RWPE2 (cell line): ENCODE measurements at places on chromosomes 7 and 10.

DNA sequence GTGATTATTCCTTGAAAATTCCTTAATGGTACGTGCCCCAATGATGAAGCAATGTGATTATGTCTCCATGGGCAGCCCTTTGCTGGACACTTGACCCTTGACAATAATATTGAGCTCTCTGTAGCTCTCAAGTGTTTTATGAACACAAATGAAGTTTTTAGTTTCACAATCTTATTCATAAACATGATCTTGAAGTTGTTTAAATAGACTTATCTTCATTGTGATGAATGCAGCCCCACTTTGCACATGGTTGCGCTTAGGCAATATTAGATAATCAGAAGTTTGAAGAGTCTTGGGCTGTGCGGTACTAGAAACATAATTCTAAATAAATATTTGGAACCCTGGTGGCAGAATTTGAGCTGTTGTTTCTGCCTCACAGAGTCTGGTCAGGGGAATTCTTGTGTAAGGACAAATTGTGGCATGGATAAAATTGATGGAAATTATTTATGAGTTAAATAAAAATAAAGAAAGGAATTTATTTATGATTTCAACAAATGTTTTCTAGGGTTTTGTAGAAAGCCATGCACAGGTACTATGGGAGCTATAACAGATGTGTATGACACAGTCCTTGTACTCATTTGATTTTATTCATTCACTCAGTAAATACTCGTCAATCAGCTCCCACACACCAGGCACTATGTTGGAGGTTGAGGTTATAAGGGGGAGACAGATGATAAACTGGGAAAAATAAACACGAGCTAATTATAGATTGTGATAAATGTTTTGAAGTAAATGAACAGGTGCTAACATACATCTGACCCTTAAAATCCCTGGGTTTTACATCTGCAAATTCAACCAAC is 217.9 kb downstream of the GALNT17 start:
- DNase-seq, result no peak
- no peak overlapping the region for H3K4me3 ChIP-seq
- no peaks in the 10 kb centered on the region for H3K4me1 ChIP-seq
- no peaks in the 10 kb centered on the region for H3K27me3 ChIP-seq

- H3K4me1 ChIP-seq, result peaks cover 19% of the 10 kb centered on the region
- no peaks in the 10 kb centered on the region for H3K36me3 ChIP-seq
- no peak overlapping the region for H3K4me3 ChIP-seq
- peak; percentile 85 for DNase-seq
- no peaks in the 10 kb centered on the region for H3K27me3 ChIP-seq
- H3K27ac ChIP-seq, result peak overlapping the region; percentile 87
Observed at GRCh38 chr7:7438851-7439250, 96.8 kb downstream of the COL28A1 start.

DNA sequence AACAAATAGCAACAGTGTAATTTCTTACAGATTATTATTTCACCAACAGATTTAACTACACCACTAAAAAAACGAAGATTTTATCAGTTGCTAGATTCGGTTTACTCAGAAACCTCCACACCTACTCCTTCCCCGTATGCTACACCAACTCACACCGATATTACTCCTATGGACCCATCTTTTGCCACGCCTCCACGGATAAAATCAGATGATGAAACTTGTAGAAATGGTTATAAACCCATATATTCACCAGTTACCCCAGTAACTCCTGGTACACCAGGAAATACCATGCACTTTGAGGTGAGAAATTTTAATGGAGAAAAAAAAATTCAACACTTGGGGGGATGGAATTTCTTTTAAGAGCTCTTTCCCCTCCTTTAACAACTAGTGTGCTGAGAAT is 92.5 kb downstream of the KMT2E start:
- no peak overlapping the region for H3K27ac ChIP-seq
- no peak for DNase-seq
- no peak overlapping the region for H3K4me3 ChIP-seq
- no peaks in the 10 kb centered on the region for H3K4me1 ChIP-seq
- H3K36me3 ChIP-seq, result peaks cover 100% of the 10 kb centered on the region

DNA sequence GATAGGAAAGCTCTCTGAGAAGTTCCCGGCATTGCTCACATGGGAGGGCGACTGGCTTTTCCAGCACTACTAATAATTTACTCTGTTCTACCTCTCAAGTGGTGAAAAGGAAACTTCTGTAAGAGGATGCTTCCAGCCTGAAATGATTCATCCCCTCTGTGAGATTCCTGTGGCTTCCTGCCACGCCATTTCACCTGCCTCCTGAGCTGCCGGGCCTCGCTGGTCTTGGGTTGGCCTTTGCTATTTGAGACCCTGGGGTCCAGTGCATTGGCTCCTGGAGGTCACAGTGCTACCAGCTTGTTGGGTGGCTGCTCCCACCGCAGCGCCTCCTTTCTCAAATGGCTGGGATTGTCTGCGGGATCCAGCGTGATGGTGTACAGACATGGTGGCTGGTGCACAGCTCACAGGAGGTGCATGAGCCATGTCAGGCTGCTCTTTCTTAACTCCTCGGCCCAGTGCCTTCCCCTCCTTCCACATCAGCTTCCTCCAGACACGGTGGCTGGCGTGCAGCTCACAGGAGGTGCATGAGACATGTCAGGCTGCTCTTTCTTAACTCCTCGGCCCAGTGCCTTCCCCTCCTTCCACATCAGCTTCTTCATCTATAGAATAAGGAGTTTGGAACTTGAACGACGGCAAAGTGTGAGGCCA is 42.9 kb upstream of the PCBD1 start:
- no peak overlapping the region for H3K27ac ChIP-seq
- H3K4me1 ChIP-seq, result no peaks in the 10 kb centered on the region
- H3K36me3 ChIP-seq, result no peaks in the 10 kb centered on the region
- no peak for DNase-seq
- H3K4me3 ChIP-seq, result no peak overlapping the region
- H3K27me3 ChIP-seq, result no peaks in the 10 kb centered on the region

DNA sequence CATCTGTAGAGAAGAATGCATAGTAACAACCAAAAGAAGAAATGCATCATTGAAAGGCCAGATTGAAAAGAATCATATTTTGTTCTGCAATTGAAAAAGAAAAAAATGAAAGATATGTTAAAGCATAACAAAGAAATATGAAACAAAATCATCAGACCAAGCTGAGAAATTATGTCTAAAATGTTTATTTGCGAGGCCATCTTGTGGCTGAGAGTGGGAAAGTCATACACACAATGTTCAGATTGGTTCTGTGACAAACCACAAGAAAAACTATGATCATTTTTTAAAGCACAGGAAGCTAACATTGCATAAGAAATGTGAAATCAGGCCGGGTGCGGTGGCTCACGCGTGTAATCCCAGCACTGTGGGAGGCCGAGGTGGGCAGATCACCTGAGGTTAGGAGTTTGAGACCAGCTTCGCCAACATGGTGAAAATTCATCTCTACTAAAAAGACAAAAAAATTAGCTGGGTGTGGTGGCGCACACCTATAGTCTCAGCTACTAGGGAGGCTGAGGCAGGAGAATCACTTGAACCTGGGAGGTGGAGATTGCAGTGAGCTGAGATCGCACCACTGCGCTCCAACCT is 36.6 kb downstream of the ABCB5 start:
- H3K27me3 ChIP-seq, result no peaks in the 10 kb centered on the region
- H3K4me3 ChIP-seq, result no peak overlapping the region
- no peaks in the 10 kb centered on the region for H3K36me3 ChIP-seq
- no peaks in the 10 kb centered on the region for H3K4me1 ChIP-seq

DNA sequence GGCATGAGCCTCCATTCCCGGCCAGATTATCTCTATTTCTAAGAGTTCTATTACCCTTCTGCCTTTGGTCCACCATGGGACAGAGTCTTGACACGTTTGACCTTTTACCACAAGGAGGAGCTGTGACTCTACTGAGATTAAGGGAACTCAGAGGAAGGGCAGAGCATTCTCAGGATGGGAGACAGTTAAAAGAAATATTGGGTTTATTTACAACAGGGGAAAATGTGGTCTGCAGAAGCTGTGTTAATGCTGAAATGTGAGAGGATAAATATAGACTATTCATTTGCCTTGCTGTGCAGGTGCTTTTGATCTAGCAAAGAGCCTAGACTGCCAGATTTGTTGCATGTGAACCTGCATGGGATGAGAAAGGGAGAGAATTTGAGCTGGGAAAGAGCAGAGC is 45.8 kb upstream of the PRSS58 start:
- no peak overlapping the region for H3K27ac ChIP-seq
- H3K36me3 ChIP-seq, result no peaks in the 10 kb centered on the region
- no peaks in the 10 kb centered on the region for H3K4me1 ChIP-seq
- no peaks in the 10 kb centered on the region for H3K27me3 ChIP-seq

DNA sequence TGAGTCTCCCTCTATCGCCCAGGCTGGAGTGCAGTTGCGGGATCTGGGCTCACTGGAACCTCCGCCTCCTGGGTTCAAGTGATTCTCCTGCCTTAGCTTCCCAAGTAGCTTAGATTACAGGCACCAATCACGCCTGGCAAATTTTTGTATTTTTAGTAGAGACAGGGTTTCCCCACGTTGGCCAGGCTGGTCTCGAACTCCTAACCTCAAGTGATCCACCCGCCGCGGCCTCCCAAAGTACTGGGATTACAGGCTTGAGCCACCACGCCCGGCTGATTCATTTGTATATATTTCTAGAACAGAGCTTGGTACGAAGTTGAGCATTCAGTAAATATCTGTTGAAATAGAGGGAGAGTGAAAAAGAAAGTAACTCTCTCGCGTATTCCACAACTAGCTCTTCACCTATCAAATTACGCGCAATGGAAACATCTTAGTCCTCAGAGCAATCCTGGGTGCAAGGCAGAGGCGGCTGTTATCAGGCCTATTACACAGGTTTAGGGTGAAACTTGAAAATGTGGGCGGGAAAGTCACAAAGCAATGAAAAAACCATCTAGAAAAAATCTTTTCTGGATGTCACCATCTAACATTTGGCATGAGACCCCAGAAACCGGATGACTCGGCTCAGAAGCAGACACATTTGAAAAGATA is 707 bp upstream of the GHITM start:
- H3K4me1 ChIP-seq, result peaks cover 9% of the 10 kb centered on the region
- H3K27ac ChIP-seq, result no peak overlapping the region
- no peak for DNase-seq
- H3K4me3 ChIP-seq, result peak overlapping the region; percentile 76

DNA sequence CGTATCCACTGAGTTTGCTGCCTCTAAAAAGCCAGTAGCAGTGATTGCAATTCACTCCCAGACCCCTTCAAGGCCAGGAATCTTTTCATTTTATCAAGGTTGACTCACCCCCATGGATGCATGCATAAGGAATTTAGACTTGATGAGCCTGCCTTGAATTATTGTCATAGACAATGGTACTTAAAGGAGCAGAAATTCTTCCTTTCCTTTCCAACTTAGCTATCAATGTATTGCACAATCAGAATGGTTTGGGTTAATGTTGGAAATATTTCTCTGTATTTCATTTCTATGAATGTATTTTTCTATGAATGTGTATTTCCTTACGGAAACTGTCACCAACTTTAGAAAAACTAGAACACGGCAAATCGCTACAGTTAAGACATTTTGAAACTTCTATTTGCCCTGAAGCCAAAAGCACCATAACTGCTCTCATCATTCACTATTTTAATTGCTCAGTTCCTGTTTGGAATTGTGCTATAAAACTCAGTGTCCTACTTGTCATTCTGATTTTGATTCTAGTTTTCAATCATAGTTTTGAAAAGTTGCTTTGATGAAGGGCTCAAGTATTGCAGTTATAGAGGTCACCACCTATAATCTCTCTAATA is 355.7 kb upstream of the AKR1E2 start:
- no peak overlapping the region for H3K4me3 ChIP-seq
- H3K4me1 ChIP-seq, result peaks cover 22% of the 10 kb centered on the region
- H3K36me3 ChIP-seq, result no peaks in the 10 kb centered on the region
- no peak for DNase-seq
- peak overlapping the region; percentile 80 for H3K27ac ChIP-seq

GRCh38 chr7:36366718-36367560 is 22.7 kb upstream of the ANLN start:
- DNase-seq, result peak; percentile 79
- H3K27ac ChIP-seq, result no peak overlapping the region
- H3K4me3 ChIP-seq, result peak overlapping the region; percentile 71
- H3K27me3 ChIP-seq, result no peaks in the 10 kb centered on the region
- H3K4me1 ChIP-seq, result peaks cover 6% of the 10 kb centered on the region
- 0 out of 2 replicates have a peak, but pooled peaks cover 2% of the 10 kb centered on the region for H3K36me3 ChIP-seq

- no peak overlapping the region for H3K4me3 ChIP-seq
- H3K4me1 ChIP-seq, result no peaks in the 10 kb centered on the region
- no peaks in the 10 kb centered on the region for H3K36me3 ChIP-seq
Observed at GRCh38 chr7:102140952-102141370, 145.7 kb upstream of the SH2B2 start.

- H3K27ac ChIP-seq, result no peak overlapping the region
- no peaks in the 10 kb centered on the region for H3K27me3 ChIP-seq
- H3K4me3 ChIP-seq, result no peak overlapping the region
- DNase-seq, result no peak
- no peaks in the 10 kb centered on the region for H3K36me3 ChIP-seq
Observed at GRCh38 chr10:130921461-130921860, 390.1 kb downstream of the TCERG1L start.

DNA sequence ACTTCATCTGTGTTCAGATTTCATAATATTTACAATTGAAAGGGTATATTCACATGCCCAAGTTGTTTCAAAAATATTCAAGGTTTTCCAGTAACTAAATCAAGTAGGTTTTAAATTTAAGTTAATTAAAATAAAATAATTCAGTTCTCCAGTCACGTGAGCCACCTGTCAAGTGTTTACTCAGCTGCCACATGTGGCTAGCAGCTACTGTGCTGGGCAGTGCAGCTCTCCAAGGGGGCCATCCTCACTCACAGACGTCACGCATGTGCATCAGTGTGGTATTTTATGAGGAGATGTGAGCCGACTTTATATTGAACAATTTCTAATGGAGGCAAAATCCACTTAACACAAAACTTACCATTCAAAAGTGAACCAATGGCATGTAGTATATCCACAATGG is 69.7 kb upstream of the CAMK2B start:
- no peak for DNase-seq
- no peak overlapping the region for H3K27ac ChIP-seq
- no peaks in the 10 kb centered on the region for H3K27me3 ChIP-seq
- H3K4me3 ChIP-seq, result no peak overlapping the region
- peaks cover 44% of the 10 kb centered on the region for H3K36me3 ChIP-seq
- no peaks in the 10 kb centered on the region for H3K4me1 ChIP-seq

GRCh38 chr10:96507044-96507443 is 6.7 kb downstream of the TLL2 start:
- DNase-seq, result no peak
- peaks cover 25% of the 10 kb centered on the region for H3K4me1 ChIP-seq
- H3K27ac ChIP-seq, result no peak overlapping the region
- no peaks in the 10 kb centered on the region for H3K27me3 ChIP-seq
- no peaks in the 10 kb centered on the region for H3K36me3 ChIP-seq
- no peak overlapping the region for H3K4me3 ChIP-seq

GRCh38 chr7:157490465-157490912 is 153.7 kb downstream of the DNAJB6 start:
- peaks cover 8% of the 10 kb centered on the region for H3K4me1 ChIP-seq
- DNase-seq, result no peak
- H3K36me3 ChIP-seq, result no peaks in the 10 kb centered on the region
- no peak overlapping the region for H3K27ac ChIP-seq

GRCh38 chr10:31011665-31012022 is 20.0 kb downstream of the ZNF438 start:
- H3K36me3 ChIP-seq, result no peaks in the 10 kb centered on the region
- no peaks in the 10 kb centered on the region for H3K27me3 ChIP-seq
- H3K27ac ChIP-seq, result no peak overlapping the region
- no peak overlapping the region for H3K4me3 ChIP-seq
- H3K4me1 ChIP-seq, result peaks cover 15% of the 10 kb centered on the region
- no peak for DNase-seq

GRCh38 chr7:16028636-16029035 is 342.2 kb upstream of the MEOX2 start:
- H3K27me3 ChIP-seq, result no peaks in the 10 kb centered on the region
- H3K36me3 ChIP-seq, result no peaks in the 10 kb centered on the region
- no peak overlapping the region for H3K27ac ChIP-seq

GRCh38 chr10:73837072-73837471 is 25.7 kb upstream of the NDST2 start:
- H3K4me3 ChIP-seq, result no peak overlapping the region
- no peak for DNase-seq
- H3K27ac ChIP-seq, result no peak overlapping the region
- H3K4me1 ChIP-seq, result no peaks in the 10 kb centered on the region
- H3K36me3 ChIP-seq, result peaks cover 5% of the 10 kb centered on the region; the same call in 1 of the 2 replicates
